ENCODE measurements at places on chromosomes 7 and 10.
A peak's percentile ranks its signal among the peaks of the same experiment; 100 is the strongest.

DNA sequence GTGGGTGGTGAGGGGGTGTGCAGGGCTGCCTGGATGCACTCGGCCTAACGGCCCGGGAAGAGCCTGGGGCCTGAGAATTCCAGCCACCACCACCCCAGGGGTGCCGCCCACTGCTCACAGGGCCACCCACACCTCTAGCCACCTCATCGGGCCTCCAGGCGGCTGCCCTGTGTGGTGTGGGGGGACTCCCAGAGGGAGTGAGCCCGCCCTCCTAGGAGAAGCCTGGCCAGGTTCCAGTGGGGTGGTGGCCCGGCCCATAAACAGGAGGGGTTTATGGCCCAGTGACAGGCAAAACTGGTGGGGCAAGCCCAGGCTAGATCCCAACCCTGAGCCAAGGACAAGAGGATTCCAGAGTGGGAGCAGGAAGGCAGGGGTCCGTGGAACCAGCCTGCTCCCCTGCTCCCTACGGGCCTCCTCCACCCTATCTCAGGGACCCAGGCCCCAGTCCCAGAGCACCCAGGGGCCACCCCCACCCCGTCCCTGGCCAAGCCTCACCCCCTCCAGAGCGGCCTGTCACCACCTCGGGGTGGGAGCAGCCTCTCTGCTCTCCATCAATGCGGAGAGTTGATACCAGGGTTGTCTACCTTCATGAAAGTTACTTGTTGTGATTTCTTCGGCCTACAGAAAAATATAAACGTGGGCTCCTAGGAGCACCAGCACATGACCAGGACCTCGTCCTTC is 20.2 kb upstream of the PDGFA start:
- no peak for DNase-seq

DNA sequence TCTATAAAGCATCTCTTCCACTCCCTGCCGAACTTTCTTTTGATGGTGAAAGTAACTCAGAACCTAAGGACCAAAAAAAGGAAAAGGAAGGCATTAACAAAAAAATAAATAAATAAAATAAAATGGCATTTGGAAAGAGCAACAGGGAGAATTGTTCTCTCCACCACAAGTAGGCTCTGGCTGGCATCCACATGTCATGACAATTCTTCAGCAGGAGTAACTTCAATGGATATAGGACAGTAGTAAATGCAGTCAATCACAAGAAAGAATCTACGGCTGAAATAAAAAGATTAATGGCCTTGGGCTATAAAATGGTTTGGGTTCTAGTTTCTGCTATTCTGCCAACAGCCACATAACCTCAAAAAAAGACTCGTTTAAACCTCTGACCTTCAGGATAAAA is 23.9 kb downstream of the NCAPG2 start:
- peak; percentile 47 for DNase-seq

DNA sequence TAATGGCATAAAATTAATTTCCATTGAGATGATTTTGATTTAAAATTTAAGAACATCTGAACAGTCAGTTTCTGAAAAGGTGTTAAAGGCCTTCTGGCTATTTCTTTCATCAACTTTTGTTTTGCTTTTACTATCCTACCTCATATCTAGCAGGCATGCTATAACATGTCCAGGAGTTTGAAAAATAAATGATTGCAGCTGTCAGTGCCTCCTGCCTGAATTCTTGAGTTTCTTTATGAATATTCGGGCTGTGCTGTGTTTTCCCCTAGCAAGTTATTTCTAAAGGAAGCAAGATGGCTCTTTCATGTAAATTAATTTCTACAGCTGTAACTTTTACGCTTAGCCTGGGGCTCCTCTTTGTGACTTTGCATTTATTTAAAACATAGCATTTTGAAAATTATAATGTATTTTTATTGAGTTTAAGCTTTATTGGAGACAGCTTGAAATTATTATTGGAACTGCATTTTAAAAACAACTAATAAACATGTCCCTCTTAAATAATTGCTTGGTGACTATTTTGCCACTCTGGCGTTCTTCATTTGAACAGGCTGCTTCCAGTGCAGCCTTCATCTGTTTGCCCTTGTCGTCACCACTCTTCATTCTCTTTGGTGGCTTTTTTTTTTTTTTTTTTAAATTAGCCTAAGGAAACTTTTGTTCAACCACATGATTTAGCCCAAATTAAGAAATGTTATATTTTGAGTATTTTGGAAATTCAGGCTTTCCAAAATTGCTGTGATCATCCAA is 1083.4 kb upstream of the LRRN3 start:
- DNase-seq = no peak

- no peak for DNase-seq
Measured at GRCh38 chr10:69503001-69503895, 52.0 kb downstream of the TSPAN15 start.

GRCh38 chr7:35792472-35792871 is 8.4 kb upstream of the SEPTIN7 start:
- no peak for DNase-seq

- no peak for DNase-seq
Measured at GRCh38 chr10:117946525-117947070, 100.1 kb downstream of the RAB11FIP2 start.

- DNase-seq = peak; percentile 82
Measured at GRCh38 chr7:145644426-145645134, 472.0 kb upstream of the CNTNAP2 start.

DNA sequence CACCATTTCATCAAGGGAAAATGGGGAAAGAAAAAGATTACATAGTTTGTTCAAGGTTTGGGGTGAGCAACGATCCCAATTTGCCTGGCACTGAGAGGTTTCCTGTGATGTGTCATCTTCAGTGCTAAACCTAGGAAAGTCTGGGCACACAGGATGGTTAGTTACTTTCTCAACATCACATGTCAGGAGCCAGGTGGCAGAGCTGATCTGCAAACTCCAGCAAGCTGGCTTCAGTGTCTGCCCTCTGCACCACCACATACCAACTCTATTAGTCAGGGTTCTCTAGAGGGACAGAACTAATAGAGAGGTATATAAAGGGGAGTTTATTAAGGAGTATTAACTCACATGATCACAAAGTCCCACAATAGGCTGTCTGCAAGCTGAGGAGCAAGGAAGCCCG is 11.3 kb downstream of the ADAM12 start:
- DNase-seq = peak; percentile 26

DNA sequence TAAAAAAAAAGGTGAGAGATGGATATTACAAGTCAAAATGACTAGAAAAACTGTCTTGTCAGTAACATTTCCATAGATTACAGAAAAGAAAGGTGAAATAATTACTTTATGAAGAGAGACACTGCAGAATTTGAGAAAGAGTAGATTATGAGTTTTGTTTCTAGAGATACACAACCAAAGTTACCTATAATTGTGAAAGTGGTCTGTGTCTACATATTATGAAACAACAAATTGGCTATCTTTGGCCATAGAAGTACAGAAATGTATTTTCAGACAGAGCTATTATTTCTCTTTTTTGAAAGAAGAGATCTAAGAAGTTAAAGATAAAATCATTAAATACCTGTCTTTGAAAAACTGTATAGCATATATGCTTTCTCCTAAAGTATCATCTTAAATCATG is 30.1 kb downstream of the KCND2 start:
- no peak for DNase-seq

DNA sequence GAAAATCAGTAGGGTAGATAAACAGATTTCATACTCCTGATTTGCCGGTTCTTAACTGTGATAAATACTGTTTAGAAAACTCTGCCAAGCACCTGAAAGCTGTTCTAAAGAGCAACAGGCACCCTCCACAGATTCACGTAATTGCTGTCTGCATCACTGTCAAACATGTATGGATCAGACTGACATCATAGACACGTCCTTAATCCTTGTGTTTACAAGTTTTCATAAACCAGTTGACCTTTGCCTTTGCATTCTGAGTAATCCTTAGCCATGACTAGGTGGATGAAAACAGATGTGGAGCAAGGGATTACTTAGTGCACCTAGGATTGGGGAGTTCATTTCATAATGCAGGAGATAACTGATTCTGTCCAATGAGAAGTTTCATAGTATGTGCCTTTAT is 41.6 kb downstream of the SLC39A12 start:
- DNase-seq = peak; percentile 11

GRCh38 chr7:68147614-68148238 is 1151.1 kb downstream of the TYW1 start:
- no peak for DNase-seq

DNA sequence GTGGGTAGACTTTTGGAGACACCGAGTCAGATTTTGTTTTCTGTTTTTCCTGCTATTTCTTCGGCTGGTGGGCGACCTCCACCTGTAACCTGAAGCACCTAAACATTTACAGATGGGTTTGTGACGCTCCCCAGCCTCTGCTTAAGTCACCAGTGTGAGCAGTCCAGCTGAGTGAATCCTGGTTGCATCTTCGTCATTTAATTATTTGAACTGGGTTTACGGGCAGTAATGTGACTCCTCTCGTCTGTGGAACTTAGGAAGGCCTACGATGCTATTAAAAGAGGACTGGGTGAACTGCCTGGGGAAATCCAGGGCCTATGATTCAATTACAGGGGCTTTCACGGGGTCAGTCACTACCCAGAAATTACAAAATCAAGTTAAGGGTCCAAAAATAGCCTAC is 52.5 kb downstream of the WNT2 start:
- peak; percentile 51 for DNase-seq

DNA sequence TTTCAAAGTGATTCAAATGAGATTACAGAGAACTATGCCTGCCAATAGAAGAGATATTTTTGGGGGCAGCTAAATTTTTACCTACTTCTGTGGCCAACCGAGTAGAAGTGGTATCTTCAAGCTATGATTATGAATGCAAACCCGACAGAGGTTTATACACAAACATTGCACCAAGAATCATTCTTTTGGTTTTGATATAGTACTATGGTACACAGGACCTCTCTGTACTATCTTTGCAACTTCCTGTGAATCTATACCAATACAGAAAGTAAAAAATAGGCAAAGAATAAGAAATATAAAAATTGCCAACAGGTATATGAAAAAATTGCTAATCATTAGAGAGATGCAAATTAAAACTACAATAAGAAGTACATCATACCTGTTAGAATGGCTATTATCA is 103.2 kb upstream of the VIPR2 start:
- DNase-seq = no peak

DNA sequence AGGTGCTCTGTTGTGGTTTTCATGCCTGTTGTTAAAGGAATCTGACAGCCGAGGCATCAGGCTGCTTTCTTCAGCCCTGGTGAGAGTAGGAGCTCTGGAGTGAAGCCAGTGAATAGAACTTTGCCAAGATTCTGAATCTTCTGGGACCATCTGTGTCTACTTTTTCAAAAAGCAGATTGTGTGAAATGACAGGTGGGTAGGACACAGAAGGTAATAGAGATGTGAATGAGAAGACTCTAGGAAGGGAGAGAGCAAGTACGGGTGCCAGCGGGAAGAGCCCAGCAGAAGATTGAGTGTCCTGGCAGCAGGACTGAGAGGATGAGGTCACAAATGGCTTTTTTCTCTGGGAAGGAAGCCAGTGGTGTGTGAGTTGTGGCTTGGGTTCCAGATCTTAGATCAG is 429.2 kb downstream of the SDK1 start:
- DNase-seq = peak; percentile 59

- peak; percentile 29 for DNase-seq
Measured at GRCh38 chr7:121302214-121302745, 26.5 kb upstream of the WNT16 start.

DNA sequence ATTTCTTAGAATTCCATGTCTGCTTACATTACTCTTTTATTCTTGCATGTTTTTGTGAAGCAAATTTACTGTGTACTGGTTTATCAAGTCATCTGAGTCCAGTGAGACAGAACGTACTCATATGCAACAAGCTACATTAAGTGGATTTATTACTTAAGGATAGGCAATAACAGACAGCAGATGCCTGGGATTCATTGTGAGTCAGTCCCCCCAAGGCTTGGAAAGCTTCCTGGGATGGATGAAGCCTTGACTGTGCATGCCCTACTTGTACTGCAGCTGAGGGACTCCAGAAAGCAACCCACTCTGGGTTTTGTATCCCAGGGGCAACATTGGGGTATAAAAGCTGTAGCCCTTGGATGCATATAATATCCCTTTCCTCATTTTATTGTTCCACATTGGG is 113.4 kb upstream of the RAB18 start:
- DNase-seq = peak; percentile 81

DNA sequence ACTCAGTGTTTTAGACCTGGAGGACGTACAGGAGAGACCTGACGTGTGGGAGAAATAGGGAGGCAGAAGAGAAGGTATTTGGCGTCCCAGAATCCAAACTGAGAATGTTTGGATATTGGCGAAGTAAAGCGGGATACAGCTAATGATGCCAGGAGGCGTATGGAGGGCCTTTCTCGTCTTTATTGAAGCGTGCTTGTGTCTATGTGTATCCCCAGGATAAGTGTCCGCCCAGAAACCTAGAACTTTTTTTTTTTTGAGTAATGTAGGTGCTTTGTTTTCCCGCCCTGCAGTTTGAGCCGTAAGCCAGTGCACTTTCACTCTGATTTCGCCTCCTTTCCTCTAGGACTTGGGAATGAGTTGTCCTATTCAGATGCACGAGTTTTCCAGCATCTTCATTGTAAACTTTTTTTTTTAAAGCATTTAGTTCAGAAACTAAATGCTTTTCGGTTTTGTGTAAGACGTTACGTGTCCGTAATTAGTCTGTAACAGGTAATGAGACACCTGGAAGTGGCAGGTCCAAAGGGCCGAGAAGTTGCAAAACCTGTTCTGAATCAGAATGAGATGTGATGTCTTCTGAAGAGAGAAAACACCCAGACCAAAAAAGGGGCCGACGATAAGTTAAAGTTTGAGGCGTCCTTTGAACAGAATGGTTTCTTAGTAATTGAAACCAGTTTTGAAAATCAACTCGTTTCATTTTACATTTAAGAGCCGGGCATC is 746 bp downstream of the ARL5B start:
- no peak for DNase-seq

- peak; percentile 9 for DNase-seq
Measured at GRCh38 chr7:108613147-108613948, 43.7 kb downstream of the DNAJB9 start.

DNA sequence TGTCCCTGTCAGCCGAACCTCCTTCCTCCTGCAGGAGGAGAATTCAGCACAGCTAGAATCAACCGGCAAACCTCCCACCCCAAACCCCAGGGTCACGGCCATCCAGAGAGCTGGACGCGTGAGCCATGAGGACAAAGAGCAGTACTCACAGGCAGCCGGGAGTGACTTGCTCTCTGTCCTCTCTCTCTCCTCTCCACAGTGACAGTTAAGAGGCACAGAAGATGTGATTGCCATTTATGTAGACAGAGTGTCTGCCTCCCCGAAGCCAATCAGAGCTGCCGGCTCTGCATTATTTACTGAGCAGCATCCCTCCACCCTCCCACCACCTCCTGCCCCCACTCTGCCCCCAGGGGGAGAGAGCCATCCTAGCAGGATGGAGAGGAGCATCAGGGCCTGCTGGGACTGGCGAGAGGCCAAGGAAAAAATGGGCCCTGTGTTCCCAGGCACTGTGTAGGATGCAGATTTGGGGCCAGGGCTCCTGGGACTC is 4.3 kb downstream of the DDC start:
- no peak for DNase-seq

GRCh38 chr10:28842321-28842720 is 165.0 kb downstream of the BAMBI start:
- no peak for DNase-seq
